Left ventricle myocardium inferior (tissue), 1 donor: ENCODE measurements at places on chromosomes 6 and 20.

- no peak for DNase-seq
These were observed 113.4 kb downstream of the FAM50B start for GRCh38 chr6:3962291-3963280.

GRCh38 chr6:100304575-100304974 is 160.1 kb downstream of the SIM1 start:
- DNase-seq: no peak

- DNase-seq: no peak
These were observed 18.1 kb upstream of the SNRPB2 start for GRCh38 chr20:16711661-16712258.

DNA sequence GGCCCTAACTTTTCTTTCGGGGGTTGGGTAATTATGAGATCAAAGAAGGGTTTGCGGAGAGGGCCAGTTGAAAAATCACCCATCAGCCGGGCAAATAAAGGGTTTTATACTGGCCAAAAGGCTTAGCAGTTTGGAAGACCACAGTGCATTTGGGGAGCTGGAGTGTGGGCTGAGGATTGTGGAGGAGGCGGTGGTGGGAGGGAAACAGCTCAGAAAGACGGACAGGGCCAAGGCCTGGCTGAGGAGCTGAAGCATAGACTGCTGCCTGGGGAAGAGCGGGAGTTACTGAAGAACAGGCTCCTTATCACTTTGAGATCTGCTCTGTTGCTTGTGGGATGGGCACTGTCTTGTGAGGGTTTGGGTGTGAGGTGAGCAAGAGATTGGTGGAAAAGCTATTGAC is 144.2 kb downstream of the CARMIL1 start:
- no peak for DNase-seq

DNA sequence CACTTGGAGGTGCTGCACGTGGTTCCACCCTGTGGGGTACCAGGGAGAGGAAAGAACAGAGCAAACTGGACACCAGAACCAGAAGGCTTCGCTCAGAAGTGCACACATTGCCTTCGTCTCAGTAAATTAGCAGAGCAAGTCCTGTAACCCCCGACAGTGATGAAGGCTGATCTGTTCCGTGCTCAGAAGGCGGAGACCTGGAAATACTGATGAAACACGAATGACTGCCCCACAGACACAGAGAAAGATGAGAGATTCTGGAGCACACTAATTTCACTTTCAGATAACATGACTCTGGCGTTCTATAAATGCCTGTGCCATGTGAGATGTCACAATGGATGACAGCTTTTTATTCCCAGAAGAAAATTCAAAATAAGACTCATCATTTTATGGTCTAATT is 44.2 kb upstream of the CCR6 start:
- no peak for DNase-seq

DNA sequence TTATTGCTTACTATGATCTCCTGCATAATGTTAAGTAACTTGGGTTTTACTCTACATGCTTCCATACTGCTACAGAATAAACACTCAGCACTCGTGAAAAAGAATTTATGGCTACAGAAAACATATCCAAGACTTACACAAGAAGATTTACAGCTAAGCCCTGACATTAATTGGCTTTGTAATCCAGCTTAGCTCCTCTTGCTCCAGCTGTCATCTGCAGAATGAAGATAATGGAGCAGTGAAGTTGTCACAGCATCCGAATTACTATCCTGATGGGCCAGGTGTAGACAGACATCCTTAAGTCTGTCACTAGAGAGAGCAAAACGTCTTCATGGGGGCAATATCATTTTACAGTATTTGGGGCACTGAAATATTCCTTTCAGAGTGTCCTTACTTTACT is 155.3 kb downstream of the PRKN start:
- DNase-seq: no peak

DNA sequence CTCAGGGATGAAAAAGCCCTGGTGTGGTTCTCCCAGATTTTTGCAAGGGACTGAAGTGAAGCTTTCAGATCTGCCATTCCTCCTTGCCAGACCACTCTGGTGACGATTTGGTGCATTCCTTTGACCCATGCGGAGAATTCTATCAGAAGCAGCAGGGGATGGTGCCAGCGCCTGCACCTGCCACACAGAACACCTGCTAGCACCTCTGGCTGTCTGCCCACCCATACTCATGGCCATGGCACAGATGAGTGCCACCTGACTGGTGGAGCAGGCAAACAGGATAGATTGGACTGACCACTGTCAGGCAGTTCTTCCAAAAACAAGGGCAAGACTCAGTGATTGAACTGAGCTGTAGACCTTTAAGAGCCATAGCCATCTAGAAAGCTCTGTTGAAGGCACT is 107.1 kb downstream of the CDYL start:
- no peak for DNase-seq

GRCh38 chr20:25011831-25012241 is 19.3 kb upstream of the APMAP start:
- no peak for DNase-seq

- no peak for DNase-seq
These were observed 222.9 kb downstream of the DLL1 start for GRCh38 chr6:170067923-170068360.

DNA sequence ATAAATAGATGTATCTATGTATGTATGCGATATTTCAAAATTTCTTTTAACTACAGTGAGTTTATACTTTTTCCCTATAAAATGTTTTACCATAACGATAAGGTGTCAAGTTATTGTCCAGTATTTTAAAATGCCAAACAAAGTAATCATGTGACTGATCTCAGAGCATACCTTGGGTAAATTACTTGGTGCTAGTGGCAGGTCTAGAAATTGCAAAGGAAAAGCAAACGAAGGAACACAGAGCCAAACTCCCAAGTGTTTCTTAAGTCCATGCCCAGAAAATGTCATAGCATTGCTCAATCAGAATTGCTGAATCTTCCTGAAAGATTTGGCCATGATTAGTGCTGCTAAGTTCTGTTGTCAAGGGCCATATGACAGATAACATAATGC is 77.5 kb downstream of the CAP2 start:
- no peak for DNase-seq

GRCh38 chr20:43532416-43533055 is 25.0 kb downstream of the L3MBTL1 start:
- no peak for DNase-seq

- no peak for DNase-seq
These were observed at the start of gene PTCRA for GRCh38 chr6:42915732-42916131. PTCRA (plus strand) TSS chr6:42916053; CDS start chr6:42916070, 17 bp downstream.

DNA sequence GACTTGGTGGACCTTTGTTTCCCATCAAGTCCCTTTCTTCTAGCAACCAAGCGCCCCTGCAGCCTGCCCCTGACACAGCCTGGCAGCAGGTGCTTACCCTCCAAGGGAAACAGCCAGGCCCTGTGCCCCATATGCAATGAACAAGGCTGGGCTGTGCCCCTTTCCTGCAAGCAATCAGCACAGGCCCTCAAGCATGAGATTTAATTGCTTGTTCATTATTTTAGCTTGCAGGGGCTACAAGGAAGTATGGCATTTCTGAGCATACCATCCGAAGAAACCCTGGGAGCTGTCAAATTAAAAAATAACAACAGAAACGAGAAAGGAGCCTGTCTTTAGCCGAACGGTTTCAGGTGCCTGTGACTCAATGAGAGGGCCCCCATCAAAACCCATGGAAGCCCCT is 522.9 kb upstream of the ARID1B start:
- DNase-seq: no peak

GRCh38 chr20:62149532-62150309 is 6.2 kb downstream of the SS18L1 start:
- no peak for DNase-seq

DNA sequence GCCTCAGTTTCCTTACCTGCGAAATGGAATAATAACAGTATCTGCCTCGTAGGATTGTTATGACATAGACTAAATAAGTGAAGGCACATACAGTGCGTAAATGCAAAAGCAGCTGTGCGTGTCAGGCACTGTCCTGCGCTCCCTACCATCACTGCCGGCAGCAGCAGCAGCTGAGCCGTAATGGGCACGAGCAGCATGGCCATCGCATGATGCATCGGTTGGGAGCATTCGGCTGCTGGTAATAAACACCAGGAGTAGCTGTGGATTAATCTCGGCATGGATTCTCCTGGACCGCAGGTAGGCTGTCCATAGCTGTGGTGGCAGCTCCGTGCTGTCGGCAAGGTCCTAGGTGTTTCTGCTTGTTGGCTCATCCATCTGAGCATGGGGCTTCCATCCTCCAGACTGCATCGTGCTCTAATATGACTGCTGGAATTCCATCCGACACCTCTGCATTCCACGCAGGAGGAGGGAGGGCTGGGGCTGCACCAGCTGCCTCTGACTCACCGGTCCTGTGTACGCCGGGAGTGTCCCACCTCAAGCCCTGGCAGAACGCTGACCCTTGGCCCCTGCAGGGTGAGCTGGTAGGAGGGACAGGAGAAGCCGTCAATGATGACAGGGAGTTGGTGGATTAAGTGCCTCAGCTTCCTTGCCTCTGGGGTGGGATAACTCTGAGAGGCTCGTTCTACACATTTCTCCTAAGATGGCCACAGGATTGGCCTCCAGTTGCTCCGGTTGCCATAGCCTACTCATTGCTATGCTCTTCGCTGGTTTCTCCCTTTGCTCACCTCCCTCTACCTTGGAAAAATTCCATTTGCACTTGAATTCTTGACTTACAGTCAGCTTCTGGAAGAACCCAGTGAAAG is 100.9 kb upstream of the PMEPA1 start:
- DNase-seq: no peak

DNA sequence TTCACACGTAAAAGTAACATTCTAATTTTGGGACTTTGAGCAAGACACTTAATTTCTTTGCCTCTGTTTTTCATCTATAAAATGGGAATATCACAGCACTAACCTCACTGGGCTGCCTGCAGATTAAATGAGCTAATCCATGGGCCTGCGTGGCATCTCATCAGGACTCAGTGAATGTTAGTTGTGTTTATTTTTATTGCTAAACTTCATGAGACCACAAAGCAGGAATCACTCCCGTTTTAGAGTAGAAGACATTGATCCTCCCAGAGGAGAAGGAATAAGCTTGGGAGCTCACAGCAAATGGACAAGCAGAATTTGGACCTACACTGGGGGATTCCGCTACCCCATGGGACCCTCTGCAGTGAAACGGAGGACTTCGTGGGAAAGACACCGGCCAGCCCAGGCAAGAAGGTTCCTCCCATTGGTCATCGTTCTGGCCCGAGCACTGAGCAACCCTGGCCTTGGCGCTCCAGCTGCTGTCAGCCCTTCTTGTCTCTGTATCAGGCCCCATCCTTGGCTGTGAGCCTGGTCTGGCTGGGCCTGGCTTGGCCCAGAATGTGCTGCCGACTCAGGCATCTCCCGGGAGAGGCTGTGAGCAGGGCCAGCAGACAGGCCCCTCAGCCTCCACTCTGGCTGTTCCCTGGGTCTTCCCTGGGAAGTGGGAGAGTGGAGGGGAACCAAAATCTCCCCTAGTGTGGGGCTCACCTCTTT is 79.8 kb downstream of the NFATC2 start:
- peak; percentile 86 for DNase-seq

DNA sequence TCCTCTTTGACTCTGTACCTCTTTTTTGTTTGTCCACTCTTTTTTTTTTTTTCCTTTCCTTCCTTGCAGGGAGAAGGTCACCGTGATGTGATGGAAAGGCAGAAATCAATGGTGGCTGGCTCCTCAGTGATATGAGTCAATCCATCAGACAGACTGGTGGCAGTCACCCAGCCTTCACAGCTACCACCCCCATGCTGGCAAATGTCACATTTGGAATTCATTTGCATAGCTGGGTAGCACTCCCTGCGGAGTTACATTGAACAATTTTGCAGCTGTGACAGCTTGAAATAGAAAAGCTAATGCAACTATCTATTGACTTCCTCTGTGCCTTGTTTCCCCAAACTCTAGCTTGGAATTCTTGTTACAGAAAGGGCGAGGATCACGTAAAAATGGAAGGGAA is 668.4 kb downstream of the C6orf118 start:
- no peak for DNase-seq

- no peak for DNase-seq
These were observed 105.5 kb downstream of the BMP7 start for GRCh38 chr20:57160985-57161384.

DNA sequence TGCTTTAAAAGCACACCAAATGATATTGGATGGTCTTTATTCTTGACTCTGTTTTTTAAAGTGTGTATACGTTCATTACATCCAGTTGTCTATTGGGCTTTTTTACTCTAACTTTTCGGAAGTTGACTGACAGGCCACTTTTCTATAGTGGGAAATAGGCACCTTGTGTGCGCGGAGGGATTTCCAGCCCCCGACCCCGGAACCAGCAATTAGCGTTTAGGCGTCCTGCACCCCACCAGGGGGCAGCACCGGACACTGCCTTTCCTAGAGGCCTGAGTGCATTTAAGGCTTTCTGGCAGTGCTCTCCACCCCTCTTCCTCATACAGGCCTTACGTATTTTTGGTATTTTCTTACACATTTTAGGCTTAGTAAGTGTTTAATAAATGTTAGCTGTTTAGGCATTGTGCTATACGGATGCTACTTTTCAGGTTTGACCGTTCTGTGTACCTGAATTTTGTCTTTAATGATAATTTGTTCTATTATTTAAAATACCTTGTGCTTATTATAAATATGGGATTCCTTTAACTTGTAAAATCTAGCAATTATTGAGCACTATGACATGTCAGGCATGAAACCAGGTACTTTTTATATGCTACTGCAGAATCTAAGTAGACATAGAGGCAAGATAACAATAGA is 231.8 kb downstream of the BCKDHB start:
- DNase-seq: peak; percentile 60

DNA sequence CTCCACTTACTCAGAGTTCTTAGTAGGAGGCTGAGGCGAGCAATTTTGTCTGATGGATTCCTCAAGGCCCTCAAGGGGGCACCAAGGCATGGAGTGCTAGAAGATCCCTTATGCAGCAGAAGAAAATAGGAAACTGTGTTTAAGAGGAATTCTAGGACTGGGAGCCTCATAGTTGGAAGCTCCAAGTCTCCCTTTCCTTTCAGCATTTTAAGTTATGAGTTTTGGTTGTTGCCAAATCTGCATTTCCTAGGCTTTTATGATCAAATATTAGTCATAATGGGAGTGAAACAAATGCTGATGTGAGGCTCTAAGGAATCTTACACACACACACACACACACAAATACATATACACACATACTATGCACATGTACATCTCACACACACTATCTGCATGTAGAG is 714.0 kb downstream of the UTRN start:
- no peak for DNase-seq

- DNase-seq: no peak
These were observed 70.5 kb upstream of the MYLIP start for GRCh38 chr6:16058201-16058928.

- DNase-seq: no peak
These were observed 44.9 kb downstream of the VEGFA start for GRCh38 chr6:43814865-43815264.
